CD4-positive, alpha-beta memory T cell (primary cell): ENCODE measurements at places on chromosomes 2 and 18. TPM values are rescaled to one million over a fixed set of nuclear protein-coding genes. Genes with fewer than 3 reads are reported as not detected.

Gene CDH19
- total RNA-seq: not detected

DNA sequence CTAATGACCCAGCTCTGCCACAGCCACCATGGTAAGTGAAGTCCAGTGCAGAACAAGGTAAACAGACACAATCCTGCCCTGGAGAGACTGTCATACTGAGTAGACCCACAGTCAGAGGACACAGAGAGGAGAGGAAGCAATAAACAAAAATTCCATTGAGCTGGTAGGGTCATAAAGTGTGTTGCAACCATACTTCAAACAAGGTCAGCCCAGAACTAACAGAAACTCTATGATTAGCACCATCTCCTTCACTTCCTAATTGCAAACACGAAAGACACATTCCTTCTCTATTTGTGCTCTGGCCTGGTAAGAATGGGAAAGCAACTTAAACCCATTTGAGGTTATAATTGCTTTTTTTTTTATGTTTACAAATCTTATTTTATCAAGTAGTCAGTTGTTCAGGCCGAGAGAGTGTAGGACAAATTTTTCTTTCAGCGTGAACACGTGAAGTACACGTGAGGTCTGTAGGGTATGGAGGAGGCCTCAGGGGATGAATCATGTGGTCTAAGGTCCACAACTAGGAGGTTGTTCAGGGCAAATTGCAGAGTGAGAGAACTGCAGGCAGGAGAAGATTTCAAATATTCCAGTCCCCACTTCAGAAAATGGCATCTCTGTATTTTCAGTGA, 71.4 kb upstream of the GLS start:
- H3K4me3 ChIP-seq: no peak overlapping the region
- no peaks in the 10 kb centered on the region for H3K4me1 ChIP-seq
- no peaks in the 10 kb centered on the region for H3K36me3 ChIP-seq
- H3K27ac ChIP-seq: no peak overlapping the region
- DNase-seq: no peak

DNA sequence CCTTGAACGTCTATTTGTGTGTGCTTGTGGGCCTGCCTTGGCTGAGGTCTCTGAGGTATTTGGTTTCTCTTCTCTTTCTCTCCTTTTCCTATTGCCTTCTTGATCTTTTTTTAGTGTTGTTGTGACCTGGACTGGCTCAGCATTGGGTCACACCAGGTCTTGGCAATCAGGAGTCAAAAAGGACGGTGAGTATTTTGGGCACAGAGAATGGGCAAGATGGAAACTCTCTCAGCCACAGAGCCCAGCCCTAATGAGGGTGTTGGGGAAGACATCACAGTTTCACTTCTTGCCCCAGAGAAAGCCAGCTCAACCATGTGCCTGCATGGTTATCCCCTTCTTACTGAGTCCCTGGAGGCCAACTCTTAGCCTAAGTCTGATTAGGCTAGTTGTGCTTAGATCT, 13.7 kb upstream of the INO80C start:
- no peak overlapping the region for H3K4me3 ChIP-seq
- H3K27me3 ChIP-seq: no peaks in the 10 kb centered on the region
- H3K4me1 ChIP-seq: no peaks in the 10 kb centered on the region
- H3K27ac ChIP-seq: no peak overlapping the region
- no peak for DNase-seq
- no peaks in the 10 kb centered on the region for H3K36me3 ChIP-seq

Gene FOXI3
- not detected for total RNA-seq

Gene MATN3
- not detected for total RNA-seq

DNA sequence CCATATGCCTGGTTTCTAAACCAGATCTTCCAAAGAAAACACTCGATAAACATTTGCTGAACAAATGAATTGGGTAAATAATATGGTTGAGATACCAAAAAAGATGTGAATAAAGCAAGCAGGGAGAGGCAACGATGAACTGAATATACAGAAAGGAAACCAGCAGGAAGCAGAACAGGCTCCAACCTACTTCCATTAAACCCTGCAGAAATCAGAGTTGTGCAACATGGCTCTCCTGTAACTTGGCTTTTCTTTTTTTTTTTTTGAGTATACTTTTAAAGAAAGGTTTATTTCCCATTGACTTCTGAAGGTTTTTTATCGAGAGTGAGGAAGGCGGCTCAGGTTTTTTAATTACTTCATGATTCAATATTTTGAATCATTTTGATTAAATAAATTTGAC, 23.5 kb downstream of the ITSN2 start:
- no peaks in the 10 kb centered on the region for H3K27me3 ChIP-seq
- no peak overlapping the region for H3K4me3 ChIP-seq
- DNase-seq: no peak
- H3K36me3 ChIP-seq: no peaks in the 10 kb centered on the region
- H3K27ac ChIP-seq: no peak overlapping the region

- H3K36me3 ChIP-seq: no peaks in the 10 kb centered on the region
- no peak overlapping the region for H3K4me3 ChIP-seq
- H3K4me1 ChIP-seq: no peaks in the 10 kb centered on the region
- DNase-seq: no peak
- H3K27ac ChIP-seq: no peak overlapping the region
These were observed 43.1 kb upstream of the TEX51 start for GRCh38 chr2:126855606-126856005.

DNA sequence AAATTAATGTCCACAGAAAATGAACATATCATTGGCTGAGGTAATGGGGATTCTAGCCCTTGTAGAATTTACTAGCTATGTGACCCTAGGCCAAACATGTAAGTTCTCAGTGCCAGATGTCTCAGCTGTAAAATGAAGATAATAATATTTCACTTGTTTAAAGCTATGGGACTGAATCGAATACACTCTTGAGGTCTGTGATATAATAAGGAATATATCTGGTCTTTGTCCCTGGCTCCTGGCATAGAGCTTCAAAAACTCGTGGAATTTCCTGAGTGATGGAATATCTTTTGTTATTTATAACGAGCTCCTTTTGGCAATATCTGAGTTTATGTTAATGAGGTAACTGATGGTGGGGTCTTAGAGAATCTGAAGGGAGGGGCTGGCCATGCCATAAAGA, 201.4 kb upstream of the CYP26B1 start:
- no peak for DNase-seq
- no peak overlapping the region for H3K4me3 ChIP-seq
- no peaks in the 10 kb centered on the region for H3K36me3 ChIP-seq
- H3K27ac ChIP-seq: no peak overlapping the region

DNA sequence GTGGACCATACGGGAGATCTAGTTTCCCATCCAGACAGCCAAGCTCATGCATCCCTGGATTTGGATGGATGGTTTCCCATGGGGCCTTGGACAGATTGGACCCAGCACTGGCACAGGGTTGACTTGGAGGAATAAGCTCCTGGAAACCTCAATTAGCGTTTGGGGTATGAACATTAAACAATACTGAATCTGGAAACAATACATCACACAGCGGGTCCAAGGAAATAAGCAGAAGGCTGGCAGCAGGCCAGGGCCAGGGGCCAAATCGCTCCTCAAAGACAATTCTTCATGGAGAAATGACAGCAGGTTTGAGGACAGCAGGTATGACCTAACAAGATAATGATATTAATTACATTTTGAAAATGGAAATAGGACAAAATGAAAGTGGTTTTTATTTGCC, 540.6 kb downstream of the RIT2 start:
- H3K27me3 ChIP-seq: no peaks in the 10 kb centered on the region
- no peak for DNase-seq
- no peak overlapping the region for H3K27ac ChIP-seq
- H3K4me1 ChIP-seq: no peaks in the 10 kb centered on the region

Gene WNT10A
- total RNA-seq: 12.4 TPM

GRCh38 chr2:223566396-223566795, 35.8 kb downstream of the SCG2 start:
- H3K27ac ChIP-seq: no peak overlapping the region
- H3K4me1 ChIP-seq: no peaks in the 10 kb centered on the region
- H3K4me3 ChIP-seq: no peak overlapping the region
- H3K27me3 ChIP-seq: no peaks in the 10 kb centered on the region
- DNase-seq: no peak
- H3K36me3 ChIP-seq: no peaks in the 10 kb centered on the region

Gene CAVIN2
- total RNA-seq: not detected

DNA sequence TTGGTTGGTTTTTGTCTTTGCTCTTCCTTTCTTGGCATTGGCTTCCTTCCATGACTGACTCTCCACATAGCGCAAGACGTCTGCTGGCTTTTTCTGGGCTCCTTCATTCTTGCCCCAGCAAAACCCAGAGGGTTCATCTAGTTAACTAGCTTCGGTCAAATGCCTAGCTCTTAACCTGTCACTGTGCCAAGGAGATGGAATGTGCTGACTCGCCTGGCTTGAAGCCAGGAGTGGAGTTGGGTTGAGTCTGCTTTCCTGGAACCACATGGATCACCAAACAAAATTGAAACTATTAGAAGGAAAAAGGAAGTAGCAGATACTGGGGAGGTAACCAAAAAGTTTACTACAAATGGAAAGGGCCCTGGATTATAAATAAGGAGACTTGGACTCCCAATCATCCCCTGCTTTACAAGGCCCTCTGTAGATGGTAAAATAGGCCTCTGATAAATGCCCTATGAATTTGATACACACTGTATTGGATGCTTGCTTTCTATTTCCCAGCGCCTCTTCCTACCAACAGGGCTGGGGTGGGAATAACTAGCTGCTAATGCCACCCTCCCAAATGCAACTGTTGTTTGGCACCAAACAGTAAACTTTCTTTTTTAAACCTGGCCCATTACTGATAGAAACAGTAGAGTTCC, 11.3 kb downstream of the MALT1 start:
- DNase-seq: no peak
- H3K36me3 ChIP-seq: peaks cover 17% of the 10 kb centered on the region
- H3K27ac ChIP-seq: no peak overlapping the region
- H3K4me1 ChIP-seq: peaks cover 81% of the 10 kb centered on the region
- H3K4me3 ChIP-seq: no peak overlapping the region
- no peaks in the 10 kb centered on the region for H3K27me3 ChIP-seq

Gene OTOF
- 0.91 TPM for total RNA-seq

Gene C2orf66
- total RNA-seq: not detected

DNA sequence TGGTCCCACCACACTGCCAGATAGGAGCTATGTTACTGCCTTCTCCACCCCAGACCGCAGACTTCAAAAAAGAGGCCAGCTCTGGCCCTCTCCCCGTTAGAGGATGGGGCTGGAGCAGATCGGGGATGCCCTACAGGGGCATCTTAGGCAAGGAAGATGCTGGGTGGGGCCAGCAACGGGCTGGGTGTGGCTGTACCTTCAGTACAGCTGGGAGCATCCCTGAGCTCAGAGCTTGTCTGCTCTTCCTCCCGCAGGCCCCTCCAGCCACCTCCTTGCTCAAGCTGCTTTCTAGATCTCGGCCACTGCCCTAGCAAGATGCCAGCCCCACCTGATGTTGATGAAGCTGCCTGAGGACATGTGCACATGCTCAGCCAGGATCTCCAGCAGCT, 9.8 kb downstream of the PTPRN start:
- no peaks in the 10 kb centered on the region for H3K36me3 ChIP-seq
- peaks cover 10% of the 10 kb centered on the region for H3K4me1 ChIP-seq
- no peaks in the 10 kb centered on the region for H3K27me3 ChIP-seq
- H3K27ac ChIP-seq: no peak overlapping the region

GRCh38 chr2:196809260-196809659, at the start of gene C2orf66:
Gene C2orf66 (minus strand): TSS chr2:196809355. CDS start chr2:196809336, 19 bp downstream.
- peaks cover 5% of the 10 kb centered on the region for H3K27me3 ChIP-seq
- H3K36me3 ChIP-seq: no peaks in the 10 kb centered on the region
- H3K4me1 ChIP-seq: no peaks in the 10 kb centered on the region
- no peak within 1 kb of the TSS for H3K4me3 ChIP-seq

DNA sequence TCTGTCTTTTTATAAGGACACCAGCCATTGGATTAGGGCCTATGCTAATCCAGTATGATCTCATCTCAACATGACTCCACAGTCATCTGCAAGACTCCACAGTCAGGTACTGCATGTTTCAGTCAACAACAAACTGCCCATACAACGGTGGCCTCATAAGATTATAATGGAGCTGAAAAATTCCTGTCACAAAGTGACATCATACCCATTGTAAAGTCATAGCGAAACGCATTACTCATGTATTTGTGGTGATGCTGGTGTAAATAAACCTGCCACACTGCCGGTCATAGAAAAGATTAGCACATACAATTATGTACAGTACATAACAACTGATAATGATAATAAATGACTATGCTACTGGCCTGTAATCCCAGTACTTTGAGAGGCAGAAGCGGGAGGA, 102.2 kb downstream of the TEX51 start:
- no peak for DNase-seq
- no peak overlapping the region for H3K27ac ChIP-seq
- H3K27me3 ChIP-seq: no peaks in the 10 kb centered on the region
- no peak overlapping the region for H3K4me3 ChIP-seq
- no peaks in the 10 kb centered on the region for H3K4me1 ChIP-seq

Gene DUSP2
- 33.4 TPM for total RNA-seq

DNA sequence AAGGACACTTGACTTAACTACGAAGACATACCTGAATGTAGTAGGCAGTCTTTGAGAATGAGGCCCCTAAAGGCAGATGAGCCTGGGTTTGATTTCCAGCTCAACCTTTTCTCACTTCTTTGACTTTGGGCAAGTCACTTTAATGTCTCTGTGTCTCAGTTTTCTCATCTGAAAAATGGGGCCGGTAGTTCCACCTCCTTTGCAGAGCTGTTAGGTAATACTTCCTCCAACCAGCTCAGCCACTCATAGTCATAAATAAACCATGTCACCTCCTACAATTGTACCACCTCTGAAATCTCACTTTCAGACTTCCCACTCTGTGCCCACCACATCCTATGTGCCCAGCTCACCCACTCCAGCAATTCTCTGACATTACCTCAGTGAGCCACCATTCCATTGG, 10.4 kb downstream of the ARHGAP25 start:
- no peak for DNase-seq
- peaks cover 99% of the 10 kb centered on the region for H3K4me1 ChIP-seq
- H3K36me3 ChIP-seq: peaks cover 32% of the 10 kb centered on the region
- H3K27me3 ChIP-seq: no peaks in the 10 kb centered on the region

Gene PTPN4
- total RNA-seq: 88.3 TPM

DNA sequence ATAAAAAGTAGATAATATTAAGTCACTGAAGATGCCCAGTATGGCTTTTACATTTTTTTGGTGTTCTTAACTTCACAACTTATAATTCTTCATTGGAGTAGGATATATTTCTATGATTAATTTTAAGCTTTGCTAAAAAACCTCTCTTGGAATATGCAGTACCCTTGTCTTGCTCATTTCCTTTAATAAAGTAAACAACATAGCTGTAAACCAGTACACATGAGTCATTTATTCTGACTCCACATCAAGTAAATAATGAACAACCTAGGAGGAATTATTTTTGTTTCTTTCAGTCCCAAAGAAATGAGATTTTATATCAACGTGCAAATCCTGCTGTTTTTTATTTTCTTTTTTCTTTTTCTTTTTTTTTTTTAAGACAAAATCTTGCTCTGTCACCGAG, 869.1 kb downstream of the CNTNAP5 start:
- no peaks in the 10 kb centered on the region for H3K4me1 ChIP-seq
- H3K27ac ChIP-seq: no peak overlapping the region
- H3K27me3 ChIP-seq: no peaks in the 10 kb centered on the region

Gene EFR3B
- total RNA-seq: 0.14 TPM

- no peaks in the 10 kb centered on the region for H3K36me3 ChIP-seq
- no peak overlapping the region for H3K4me3 ChIP-seq
- DNase-seq: no peak
- H3K27ac ChIP-seq: no peak overlapping the region
These were observed 285.4 kb downstream of the NRXN1 start for GRCh38 chr2:50746526-50746925.

GRCh38 chr18:51168960-51169662, 28.4 kb downstream of the MEX3C start:
- no peak overlapping the region for H3K4me3 ChIP-seq
- H3K36me3 ChIP-seq: no peaks in the 10 kb centered on the region
- no peak for DNase-seq
- no peaks in the 10 kb centered on the region for H3K27me3 ChIP-seq
- no peak overlapping the region for H3K27ac ChIP-seq

GRCh38 chr18:23332356-23332755, 120.7 kb upstream of the RIOK3 start:
- H3K27ac ChIP-seq: no peak overlapping the region
- no peaks in the 10 kb centered on the region for H3K36me3 ChIP-seq
- DNase-seq: no peak
- H3K27me3 ChIP-seq: no peaks in the 10 kb centered on the region
